GM12864 (cell line): ENCODE measurements at places on chromosomes 7 and 10.
A peak's percentile ranks its signal among the peaks of the same experiment; 100 is the strongest.

- DNase-seq, result peak; percentile 40
Observed at GRCh38 chr7:45196374-45196773, 38.8 kb downstream of the RAMP3 start.

GRCh38 chr10:114859222-114859621, 37.6 kb downstream of the FHIP2A start:
- no peak for DNase-seq

DNA sequence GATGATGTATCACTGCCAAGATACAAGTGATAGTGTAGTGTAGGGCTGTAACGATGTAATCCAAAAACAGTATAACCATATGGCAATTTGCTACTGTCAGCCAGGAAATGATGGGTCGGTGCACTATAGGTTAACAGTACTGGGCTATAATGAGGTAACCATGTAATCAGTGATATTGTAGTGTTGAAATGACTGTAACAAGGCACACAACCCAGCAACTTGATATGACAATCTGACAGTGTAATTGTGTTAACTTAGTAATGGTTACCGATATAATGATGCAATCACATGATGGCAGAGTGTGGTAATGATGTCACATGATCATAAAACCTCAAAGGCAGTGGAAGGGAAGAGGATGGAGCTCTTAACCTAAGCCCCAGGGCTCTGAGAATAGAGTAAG, 73.8 kb upstream of the SLF2 start:
- no peak for DNase-seq

- no peak for DNase-seq
Observed at GRCh38 chr10:112959207-112959838, 9.3 kb downstream of the TCF7L2 start.

- no peak for DNase-seq
Observed at GRCh38 chr10:127044186-127044585, 139.0 kb downstream of the DOCK1 start.

GRCh38 chr7:83769407-83769806, 120.5 kb upstream of the SEMA3E start:
- DNase-seq, result no peak

GRCh38 chr7:44244282-44244681, 43.5 kb downstream of the YKT6 start:
- no peak for DNase-seq

DNA sequence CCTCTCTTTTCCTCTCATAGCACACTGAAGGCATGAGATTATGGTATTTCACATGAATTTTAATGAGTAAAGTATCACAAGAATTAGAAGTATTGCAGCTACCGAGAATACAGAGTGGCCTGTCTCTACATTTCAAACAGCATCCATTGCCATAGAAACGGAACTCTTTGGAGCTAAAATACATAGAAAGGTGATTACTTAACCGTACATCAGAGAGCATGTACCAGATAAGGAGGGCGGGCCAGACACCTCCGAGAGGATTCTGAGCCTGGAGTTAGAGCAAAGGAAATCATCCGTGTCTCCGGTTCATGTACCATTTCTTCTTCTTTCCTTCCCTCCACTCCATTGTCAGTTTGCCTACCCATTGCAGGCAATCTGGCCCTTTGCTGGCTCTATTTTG, 196.7 kb downstream of the KLF6 start:
- DNase-seq, result no peak

GRCh38 chr7:27842851-27843250, 102.9 kb downstream of the TAX1BP1 start:
- no peak for DNase-seq

GRCh38 chr7:144391823-144392255, 11.7 kb downstream of the NOBOX start:
- DNase-seq, result peak; percentile 37

- DNase-seq, result no peak
Observed at GRCh38 chr7:110168010-110168409, 922.9 kb upstream of the LRRN3 start.

GRCh38 chr10:7231509-7232414, 179.1 kb downstream of the SFMBT2 start:
- no peak for DNase-seq

- no peak for DNase-seq
Observed at GRCh38 chr7:137888241-137888640, 41.5 kb upstream of the DGKI start.

DNA sequence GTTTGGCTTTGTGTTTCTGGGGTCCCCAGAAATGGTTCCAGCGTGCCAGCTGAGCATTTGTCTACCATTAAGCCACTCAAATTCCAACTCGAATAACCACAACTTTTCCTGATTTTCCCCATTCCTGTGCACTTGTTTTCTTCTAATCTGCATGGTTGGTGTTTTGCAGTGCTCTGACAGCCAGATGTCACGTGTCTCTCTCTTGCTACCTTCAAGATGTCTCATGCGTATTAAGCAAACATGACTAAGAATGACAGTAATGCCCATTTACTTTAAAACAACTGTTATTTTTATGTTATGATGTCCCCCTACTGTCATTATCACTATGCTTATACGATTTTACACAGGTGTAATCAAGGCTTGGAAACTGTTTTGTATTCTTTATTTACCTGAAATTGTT, 35.2 kb upstream of the MXI1 start:
- DNase-seq, result no peak

GRCh38 chr7:31119249-31119648, 67.1 kb downstream of the ADCYAP1R1 start:
- DNase-seq, result no peak

- no peak for DNase-seq
Observed at GRCh38 chr10:5587151-5588079, 62.7 kb downstream of the CALML3 start.

DNA sequence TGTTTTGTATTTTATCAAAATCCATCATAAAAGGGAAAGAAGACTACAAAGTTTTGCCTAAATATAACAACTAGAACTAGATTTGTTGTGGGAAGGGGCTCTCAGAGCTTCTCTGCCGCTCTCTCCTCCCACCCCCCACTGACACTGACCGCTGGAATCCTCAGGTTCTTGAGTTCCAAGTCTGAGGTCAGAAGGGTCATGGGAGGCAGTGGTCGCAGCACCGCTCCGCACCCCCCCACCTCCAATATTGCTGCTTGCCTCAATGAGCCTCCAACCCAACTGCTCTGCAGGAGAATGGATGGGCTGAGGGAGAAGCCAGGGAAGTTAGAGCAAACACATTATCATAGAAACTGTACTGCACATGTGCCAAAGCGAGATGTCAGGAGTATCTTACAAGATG, 359.4 kb downstream of the GRID1 start:
- DNase-seq, result no peak
